Adrenal gland (tissue), 19 donors: ENCODE measurements at places on chromosomes 3 and 15. TPM values are rescaled to one million over a fixed set of nuclear protein-coding genes. Genes with fewer than 3 reads are reported as not detected.

- no peak overlapping the region for H3K27ac ChIP-seq
- H3K4me1 ChIP-seq = no peaks in the 10 kb centered on the region
- no peak overlapping the region for H3K4me3 ChIP-seq
- H3K27me3 ChIP-seq = no peaks in the 10 kb centered on the region
- no peak for DNase-seq
- no peaks in the 10 kb centered on the region for H3K36me3 ChIP-seq
Observed at GRCh38 chr3:140455521-140456214, 222.2 kb upstream of the TRIM42 start.

GRCh38 chr15:62932436-62932835 lies 110.1 kb upstream of the TPM1 start:
- no peak overlapping the region for H3K27ac ChIP-seq
- no peaks in the 10 kb centered on the region for H3K4me1 ChIP-seq
- no peaks in the 10 kb centered on the region for H3K36me3 ChIP-seq
- DNase-seq = no peak
- no peak overlapping the region for H3K4me3 ChIP-seq
- H3K27me3 ChIP-seq = no peaks in the 10 kb centered on the region

- no peaks in the 10 kb centered on the region for H3K27me3 ChIP-seq
- no peak overlapping the region for H3K27ac ChIP-seq
- no peaks in the 10 kb centered on the region for H3K36me3 ChIP-seq
- H3K4me1 ChIP-seq = no peaks in the 10 kb centered on the region
- no peak overlapping the region for H3K4me3 ChIP-seq
- DNase-seq = no peak
Observed at GRCh38 chr3:169286214-169286613, 377.3 kb downstream of the MECOM start.

DNA sequence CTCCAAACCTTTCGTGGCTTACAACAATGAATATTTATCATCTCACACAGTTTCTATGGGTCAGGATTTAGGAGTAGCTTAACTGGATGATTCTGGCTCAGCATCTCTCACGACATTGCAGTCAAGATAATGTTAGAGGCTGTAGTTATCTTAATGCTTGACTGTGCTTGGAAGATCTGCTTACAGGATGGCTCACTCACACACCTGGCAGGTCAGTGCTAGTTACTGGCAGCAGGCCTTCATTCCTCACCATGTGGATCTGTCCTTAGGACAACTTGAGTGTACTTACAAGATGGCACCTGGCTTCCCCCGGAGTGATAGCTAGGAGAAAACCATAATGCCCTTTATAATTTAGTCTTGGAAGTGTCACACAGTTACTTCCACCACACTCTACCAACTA lies 32.8 kb upstream of the OXTR start:
- H3K27me3 ChIP-seq = no peaks in the 10 kb centered on the region
- H3K27ac ChIP-seq = no peak overlapping the region
- H3K4me3 ChIP-seq = no peak overlapping the region
- H3K4me1 ChIP-seq = no peaks in the 10 kb centered on the region
- H3K36me3 ChIP-seq = no peaks in the 10 kb centered on the region

DNA sequence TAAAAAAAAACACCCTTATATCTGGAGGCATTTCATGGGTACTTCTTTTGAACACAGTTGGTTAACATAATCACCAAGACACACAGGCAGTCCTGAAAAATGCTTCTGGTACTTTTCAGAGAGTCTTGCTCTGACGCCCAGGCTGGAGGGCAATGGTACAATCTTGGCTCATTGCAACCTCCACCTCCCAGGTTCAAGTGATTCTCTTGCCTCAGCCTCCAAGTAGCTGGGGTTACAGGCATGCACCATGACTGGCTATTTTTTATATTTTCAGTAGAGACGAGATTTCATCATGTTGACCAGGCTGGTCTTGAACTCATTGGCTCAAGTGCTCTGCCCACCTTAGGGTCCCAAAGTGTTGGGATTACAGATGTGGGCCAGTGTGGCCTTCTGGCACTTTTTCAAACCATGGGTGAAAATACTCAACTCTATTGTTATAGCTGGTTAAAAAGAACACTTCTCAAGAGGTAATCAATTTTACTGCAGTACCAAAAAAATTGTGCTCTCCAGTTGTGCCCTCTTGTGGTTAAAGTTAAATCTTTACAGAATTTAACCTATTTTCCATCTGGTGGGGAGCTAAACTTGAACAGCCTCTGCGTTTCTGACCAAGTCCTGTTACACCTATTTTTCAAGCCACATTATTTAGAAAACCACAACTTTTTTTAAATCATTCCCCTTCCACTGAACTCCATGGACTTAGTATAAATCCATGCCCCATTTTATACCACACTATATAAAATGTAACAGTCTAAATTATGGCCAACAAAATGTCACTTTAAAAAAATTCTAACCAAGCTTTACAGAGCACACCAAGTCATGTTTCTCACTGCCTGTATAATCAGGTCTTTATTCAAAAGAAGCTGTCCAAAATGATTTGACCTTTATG lies 1.2 kb upstream of the SNAPC5 start:
- no peak for DNase-seq
- no peak overlapping the region for H3K4me3 ChIP-seq
- H3K27me3 ChIP-seq = no peaks in the 10 kb centered on the region
- H3K27ac ChIP-seq = peak overlapping the region; percentile 76

- H3K36me3 ChIP-seq = no peaks in the 10 kb centered on the region
- H3K27me3 ChIP-seq = no peaks in the 10 kb centered on the region
- H3K4me1 ChIP-seq = no peaks in the 10 kb centered on the region
- DNase-seq = no peak
- H3K4me3 ChIP-seq = no peak overlapping the region
- no peak overlapping the region for H3K27ac ChIP-seq
Observed at GRCh38 chr3:157586293-157586692, 83.1 kb upstream of the VEPH1 start.

GRCh38 chr3:180382638-180383180 lies 219.3 kb upstream of the TTC14 start:
- no peak overlapping the region for H3K27ac ChIP-seq
- DNase-seq = no peak
- H3K27me3 ChIP-seq = no peaks in the 10 kb centered on the region
- no peaks in the 10 kb centered on the region for H3K36me3 ChIP-seq

- no peak for DNase-seq
- no peaks in the 10 kb centered on the region for H3K27me3 ChIP-seq
- H3K4me3 ChIP-seq = no peak overlapping the region
- no peak overlapping the region for H3K27ac ChIP-seq
- H3K36me3 ChIP-seq = no peaks in the 10 kb centered on the region
- no peaks in the 10 kb centered on the region for H3K4me1 ChIP-seq
Observed at GRCh38 chr3:104885214-104885814, 481.4 kb upstream of the ALCAM start.

DNA sequence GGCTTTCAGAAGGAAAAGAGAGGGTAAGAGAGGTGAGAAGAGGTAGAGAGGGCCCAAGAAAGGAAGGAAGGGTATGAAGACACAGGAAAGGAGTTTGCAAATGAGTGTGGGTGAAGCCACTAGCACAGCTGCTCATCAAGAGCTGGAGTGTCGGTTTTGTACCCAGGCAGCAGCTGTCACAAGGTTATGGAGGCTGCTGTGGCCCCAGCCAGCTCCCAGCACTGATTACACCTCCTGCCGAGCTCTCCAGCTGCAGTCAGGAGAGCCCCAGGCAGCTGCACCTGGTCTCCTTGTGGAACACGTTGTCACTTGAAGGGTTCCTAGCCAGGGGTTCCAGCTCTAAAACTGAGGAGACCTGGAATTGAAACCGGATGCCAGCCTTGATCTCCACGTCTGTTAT lies 60.4 kb upstream of the CHD2 start:
- no peak overlapping the region for H3K4me3 ChIP-seq
- no peaks in the 10 kb centered on the region for H3K27me3 ChIP-seq
- DNase-seq = no peak

DNA sequence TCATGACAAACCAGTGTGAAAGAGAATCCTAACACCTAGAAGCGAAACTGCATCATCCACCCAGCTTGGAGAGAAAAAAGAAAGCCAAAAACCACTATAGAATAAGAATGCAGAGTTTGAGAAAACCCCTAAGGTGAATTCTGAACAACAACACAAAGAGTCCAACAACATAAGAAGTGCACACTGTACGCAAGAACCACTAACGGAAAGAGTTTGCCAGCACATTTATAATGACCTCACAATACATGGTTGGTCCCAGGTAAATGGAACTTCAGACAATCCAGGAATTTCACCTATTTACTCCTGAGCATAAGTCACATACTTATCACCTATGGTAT lies 128.3 kb upstream of the BHLHE40 start:
- no peak for DNase-seq
- H3K27me3 ChIP-seq = no peaks in the 10 kb centered on the region
- H3K36me3 ChIP-seq = no peaks in the 10 kb centered on the region
- H3K4me3 ChIP-seq = no peak overlapping the region

- H3K4me3 ChIP-seq = no peak overlapping the region
- H3K4me1 ChIP-seq = no peaks in the 10 kb centered on the region
- peak; percentile 17 for DNase-seq
Observed at GRCh38 chr3:142046320-142047020, 102.9 kb downstream of the TFDP2 start.

- no peak overlapping the region for H3K4me3 ChIP-seq
- no peaks in the 10 kb centered on the region for H3K4me1 ChIP-seq
- no peaks in the 10 kb centered on the region for H3K27me3 ChIP-seq
- H3K36me3 ChIP-seq = no peaks in the 10 kb centered on the region
Observed at GRCh38 chr15:101781928-101782327, 21.4 kb upstream of the OR4F6 start.

DNA sequence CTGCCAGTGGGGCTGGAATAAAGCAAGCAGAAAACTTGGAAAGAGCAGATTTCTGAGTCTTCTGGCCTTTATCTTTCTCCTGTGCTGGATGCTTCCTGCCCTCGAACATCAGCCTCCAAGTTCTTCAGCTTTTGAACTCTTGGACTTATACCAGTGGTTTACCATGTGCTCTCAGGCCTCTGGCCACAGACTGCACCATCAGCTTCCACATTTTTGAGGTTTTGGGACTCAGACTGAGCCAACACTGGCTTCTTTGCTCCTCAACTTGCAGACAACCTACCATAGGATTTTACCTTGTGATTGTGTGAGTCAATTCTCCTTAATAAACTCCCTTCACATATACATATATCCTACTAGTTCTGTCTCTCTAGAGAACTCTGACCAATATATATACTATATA lies 706.6 kb downstream of the NR2F2 start:
- DNase-seq = no peak
- no peak overlapping the region for H3K27ac ChIP-seq
- H3K4me1 ChIP-seq = no peaks in the 10 kb centered on the region

- H3K27me3 ChIP-seq = no peaks in the 10 kb centered on the region
- no peaks in the 10 kb centered on the region for H3K36me3 ChIP-seq
Observed at GRCh38 chr15:88644741-88645140, 5.9 kb downstream of the ISG20 start.

GRCh38 chr15:44315126-44315525 lies 26.6 kb downstream of the GOLM2 start:
- H3K27ac ChIP-seq = peak overlapping the region; percentile 48
- no peaks in the 10 kb centered on the region for H3K36me3 ChIP-seq
- H3K4me1 ChIP-seq = peaks cover 7% of the 10 kb centered on the region
- no peaks in the 10 kb centered on the region for H3K27me3 ChIP-seq
- DNase-seq = no peak

- H3K36me3 ChIP-seq = no peaks in the 10 kb centered on the region
- H3K4me3 ChIP-seq = no peak overlapping the region
- DNase-seq = no peak
- H3K27ac ChIP-seq = no peak overlapping the region
- H3K4me1 ChIP-seq = no peaks in the 10 kb centered on the region
Observed at GRCh38 chr3:138469874-138470273, 35.5 kb downstream of the ESYT3 start.

SEMA5B gene
- 1.8 TPM for total RNA-seq

ITGB5 gene
- 73.6 TPM for total RNA-seq

GASK1A gene
- total RNA-seq = 6.2 TPM

ZNF770 gene
- total RNA-seq = 34.9 TPM

LRRC15 gene
- total RNA-seq = 0.10 TPM

PARP3 gene
- total RNA-seq = 86.6 TPM

KNG1 gene
- total RNA-seq = not detected

PGBD4 gene
- total RNA-seq = 1.3 TPM

GPR156 gene
- total RNA-seq = 1.1 TPM
